OCI-LY7 (cell line): ENCODE measurements at places on chromosomes 16 and 17.
A peak's percentile ranks its signal among the peaks of the same experiment; 100 is the strongest.

- DNase-seq = peak; percentile 36
Observed at GRCh38 chr17:76266244-76266938, 1.2 kb downstream of the UBALD2 start.

DNA sequence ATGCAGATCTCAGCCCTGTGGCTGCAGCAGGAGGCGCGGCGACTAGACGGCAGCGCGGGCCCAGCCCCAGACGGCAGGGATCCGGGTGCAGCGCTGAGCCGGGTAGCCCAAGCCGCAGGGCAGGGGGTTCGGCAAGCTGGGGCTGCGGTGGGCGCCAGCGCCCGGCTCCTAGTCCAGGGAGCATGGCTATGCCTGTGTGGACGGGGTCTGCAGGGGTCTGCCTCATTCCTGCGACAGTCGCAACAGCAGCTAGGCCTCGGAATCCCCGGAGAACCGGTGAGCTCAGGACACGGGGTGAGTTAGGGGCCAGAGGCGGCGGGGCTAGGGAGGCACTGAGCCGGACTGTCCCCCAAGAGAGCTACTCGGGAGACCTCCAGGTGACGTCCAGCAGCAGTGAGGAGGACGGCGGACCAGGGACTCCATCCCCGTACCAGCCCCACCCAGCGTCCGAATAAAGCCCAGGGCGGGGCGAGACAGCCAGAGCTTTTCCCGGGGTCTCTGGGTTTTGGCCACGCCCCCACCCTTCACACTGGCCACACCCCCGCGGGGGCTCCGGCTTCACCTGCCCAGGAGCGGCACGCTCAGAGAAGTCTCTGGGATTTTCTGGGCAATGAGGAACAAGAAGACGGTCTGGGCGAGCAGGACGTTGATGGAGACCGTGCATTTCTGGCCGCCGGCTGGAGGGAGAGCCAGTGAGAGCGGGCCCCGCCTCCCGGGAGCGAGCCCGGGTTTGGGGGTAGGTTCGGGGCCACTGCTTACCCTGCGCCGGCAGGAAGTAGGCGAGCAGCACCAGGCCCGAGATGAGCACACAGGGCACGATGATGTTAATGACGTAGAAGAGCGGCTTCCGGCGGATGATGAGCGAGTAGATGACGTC lies 1.1 kb downstream of the C17orf107 start:
- DNase-seq = peak; percentile 14

GRCh38 chr17:78082988-78083387 lies 45.6 kb downstream of the TMC6 start:
- no peak for DNase-seq

- DNase-seq = no peak
Observed at GRCh38 chr16:29858149-29858849, 4.7 kb downstream of the CDIPT start.

DNA sequence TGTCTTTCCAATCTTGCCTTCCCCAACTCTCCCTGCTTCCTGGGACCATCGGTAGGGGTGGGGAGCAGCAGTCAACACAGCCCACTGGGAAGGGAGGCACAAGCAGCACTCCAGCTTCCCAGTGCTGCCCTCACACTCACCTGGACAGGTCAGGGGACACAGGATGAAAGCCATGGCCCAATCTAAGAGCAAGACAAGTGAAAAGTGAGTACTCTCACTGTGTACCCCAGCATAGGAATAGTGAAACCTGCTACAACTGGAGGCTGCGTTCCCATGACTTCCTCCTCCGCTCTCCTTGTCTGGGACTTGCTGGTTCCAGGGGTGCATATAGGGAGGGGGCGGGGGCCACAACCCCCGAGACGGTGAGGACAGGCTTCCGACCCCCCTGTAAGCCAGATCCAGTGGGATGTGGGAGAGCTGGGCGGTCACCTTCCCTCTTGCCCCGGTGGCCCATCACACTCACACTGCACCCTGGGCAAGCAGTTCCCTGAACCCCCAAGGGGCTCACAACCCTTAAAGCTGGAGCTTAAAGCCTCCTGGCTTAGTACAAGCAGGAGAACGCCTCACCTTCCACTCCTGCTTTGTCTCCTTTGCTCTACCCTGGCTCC lies 29.5 kb upstream of the SLC25A19 start:
- DNase-seq = no peak

DNA sequence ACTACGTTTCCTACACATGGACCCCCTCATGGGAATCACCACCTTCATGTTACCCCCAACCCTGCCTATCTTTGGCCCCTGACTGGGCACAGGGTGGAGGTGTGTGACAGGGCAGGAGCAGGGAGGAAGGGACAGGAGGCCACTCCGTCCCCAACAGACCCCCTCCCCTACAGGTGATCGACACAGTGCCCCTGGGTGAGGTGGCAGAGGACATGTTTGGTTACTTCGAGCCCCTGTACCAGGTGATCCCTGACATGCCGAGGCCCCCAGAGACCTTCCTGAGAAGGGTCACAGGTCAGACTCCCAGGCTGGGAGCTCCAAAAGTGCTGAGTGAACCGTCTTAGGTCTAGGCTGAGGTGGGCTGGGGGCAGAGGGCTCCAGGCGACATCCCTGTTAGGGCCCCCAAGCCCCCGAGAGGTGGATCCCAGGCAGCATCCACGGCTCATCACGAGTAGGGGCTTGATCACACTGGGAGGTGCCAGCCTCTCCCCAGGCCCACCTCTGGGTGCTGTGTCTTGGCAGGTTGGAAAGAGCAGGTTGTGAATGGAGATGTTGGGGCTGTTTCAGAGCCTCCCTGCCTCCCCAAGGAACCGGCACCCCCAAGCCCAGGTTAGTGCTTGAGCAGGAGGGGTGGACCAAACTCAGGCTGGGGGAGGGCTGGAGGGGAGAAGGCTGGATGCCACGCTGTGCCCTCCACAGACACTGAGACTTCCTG lies 1.5 kb downstream of the ACBD4 start:
- DNase-seq = no peak

DNA sequence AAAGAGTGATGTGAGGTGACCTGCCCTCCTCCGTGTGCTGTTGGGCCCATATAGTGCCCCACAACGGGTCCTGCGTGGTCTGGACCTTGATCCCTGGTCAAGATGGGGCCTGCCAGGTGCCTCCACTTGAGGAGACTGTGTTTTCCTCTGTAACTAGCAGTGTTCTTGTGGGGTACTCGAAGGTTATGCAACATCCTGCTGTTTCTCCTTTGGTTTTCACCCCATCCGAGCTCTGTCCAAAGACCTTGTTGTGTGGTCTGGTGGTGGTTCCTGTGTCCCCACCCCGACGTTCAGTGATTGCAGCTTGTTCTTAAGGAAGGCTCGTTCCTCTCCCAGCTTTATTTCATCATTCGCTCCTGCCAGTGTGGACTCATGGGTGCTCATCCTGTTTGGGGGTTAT lies 38.7 kb upstream of the ZNF750 start:
- DNase-seq = no peak

DNA sequence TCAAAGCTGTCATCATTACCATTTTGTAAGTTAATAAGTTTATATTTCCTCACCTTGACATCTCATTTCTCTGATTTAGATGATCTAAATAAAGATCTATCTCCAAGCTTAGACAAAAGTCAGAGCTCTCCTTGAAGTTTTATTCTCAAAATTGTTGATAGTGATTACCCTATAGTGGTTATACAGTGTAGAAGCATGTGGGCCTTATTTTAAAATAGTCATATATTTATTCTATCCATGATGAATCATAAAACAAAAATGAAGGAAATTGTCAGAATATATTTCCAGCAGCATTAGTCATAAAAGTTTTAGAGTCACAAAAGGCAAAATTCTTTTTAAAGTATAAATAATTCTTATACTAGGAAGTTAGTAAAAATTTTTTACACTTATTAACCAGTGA lies 49.0 kb downstream of the RHOT1 start:
- DNase-seq = no peak

GRCh38 chr17:61235827-61236197 lies 163.8 kb upstream of the TBX2 start:
- no peak for DNase-seq

DNA sequence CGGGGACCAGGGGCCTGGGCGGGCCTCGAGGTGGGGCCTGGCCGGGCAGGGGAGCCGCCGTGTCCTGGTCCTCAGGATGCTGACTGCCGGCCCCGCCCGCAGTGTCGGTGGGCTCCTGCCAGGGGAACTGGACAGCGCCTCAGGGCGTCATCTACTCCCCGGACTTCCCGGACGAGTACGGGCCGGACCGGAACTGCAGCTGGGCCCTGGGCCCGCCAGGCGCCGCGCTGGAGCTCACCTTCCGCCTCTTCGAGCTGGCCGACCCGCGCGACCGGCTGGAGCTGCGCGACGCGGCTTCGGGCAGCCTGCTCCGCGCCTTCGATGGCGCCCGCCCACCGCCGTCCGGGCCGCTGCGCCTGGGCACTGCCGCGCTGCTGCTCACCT lies 2.3 kb upstream of the PAQR4 start:
- no peak for DNase-seq

DNA sequence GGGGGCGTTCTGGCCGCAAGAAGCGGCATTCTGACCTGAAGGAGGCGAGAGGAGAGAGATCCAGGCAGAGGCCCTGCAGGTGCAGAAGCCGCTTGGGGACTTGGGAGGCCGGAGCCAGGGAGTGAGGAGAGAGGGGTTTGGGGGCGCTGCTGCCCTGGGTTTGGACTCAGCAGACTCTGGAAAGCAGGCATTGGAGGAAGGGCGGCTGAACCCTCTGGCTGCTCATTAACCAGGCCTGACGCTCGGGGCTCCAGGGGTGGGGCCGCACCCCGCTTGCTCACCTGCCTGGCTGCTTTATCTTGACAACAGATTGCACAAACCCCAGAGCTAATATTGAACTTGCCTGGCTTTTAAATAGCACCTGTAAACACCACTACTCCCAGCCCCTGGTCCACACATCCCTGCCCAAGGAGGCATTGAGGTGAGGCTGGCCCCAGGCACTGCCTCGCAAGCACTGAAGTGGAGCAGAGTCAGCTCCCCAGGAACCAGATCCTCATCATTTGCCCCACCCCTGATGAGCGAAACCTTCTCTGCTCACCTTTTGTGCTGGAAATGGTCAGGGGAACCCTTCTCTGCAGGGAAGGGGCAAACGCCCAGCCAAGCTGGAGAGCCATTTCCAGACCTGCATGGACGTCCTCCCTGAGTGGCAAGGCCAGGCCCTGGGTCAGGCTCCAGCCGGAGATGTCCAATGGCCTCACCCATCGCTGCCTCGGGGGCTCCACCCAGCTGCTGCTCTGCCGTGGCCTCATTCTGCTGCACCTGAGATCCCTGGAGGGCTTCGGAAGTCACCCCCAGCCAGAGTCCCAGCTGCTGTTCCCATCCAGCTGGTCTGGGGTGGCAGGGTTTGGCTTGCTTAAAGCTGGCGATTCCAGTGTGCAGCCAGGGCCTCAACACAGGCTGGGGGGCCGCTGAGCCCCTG lies 190.2 kb upstream of the GSE1 start:
- DNase-seq = no peak
